ENCODE measurements at places on chromosomes 2 and 18.

GRCh38 chr18:37322492-37323035 is 243.0 kb downstream of the CELF4 start:
- peak; percentile 38 for DNase-seq

- DNase-seq = no peak
These were observed 178.0 kb downstream of the MTCL1 start for GRCh38 chr18:8883409-8883668.

GRCh38 chr2:233474308-233475160 is 92.0 kb downstream of the USP40 start:
- DNase-seq = no peak

GRCh38 chr2:160952464-160953254 is 207.6 kb upstream of the TANK start:
- DNase-seq = no peak

GRCh38 chr18:34153711-34154110 is 71.0 kb downstream of the NOL4 start:
- no peak for DNase-seq

- no peak for DNase-seq
These were observed 194.6 kb downstream of the GLI2 start for GRCh38 chr2:120930236-120930635.

- peak; percentile 94 for DNase-seq
These were observed 3.9 kb upstream of the SPRED2 start for GRCh38 chr2:65436169-65436823.

GRCh38 chr2:134348760-134349159 is 94.9 kb downstream of the MGAT5 start:
- DNase-seq = no peak

- DNase-seq = no peak
These were observed 106.5 kb upstream of the HS6ST1 start for GRCh38 chr2:128425216-128425615.

- DNase-seq = no peak
These were observed 52.4 kb downstream of the LPIN1 start for GRCh38 chr2:11798701-11799435.

GRCh38 chr2:9140645-9141044 is 66.0 kb upstream of the ASAP2 start:
- no peak for DNase-seq

- peak; percentile 20 for DNase-seq
These were observed 38.0 kb downstream of the ADNP2 start for GRCh38 chr18:80147037-80147417.

GRCh38 chr2:224982226-224982625 is 60.0 kb downstream of the DOCK10 start:
- no peak for DNase-seq

DNA sequence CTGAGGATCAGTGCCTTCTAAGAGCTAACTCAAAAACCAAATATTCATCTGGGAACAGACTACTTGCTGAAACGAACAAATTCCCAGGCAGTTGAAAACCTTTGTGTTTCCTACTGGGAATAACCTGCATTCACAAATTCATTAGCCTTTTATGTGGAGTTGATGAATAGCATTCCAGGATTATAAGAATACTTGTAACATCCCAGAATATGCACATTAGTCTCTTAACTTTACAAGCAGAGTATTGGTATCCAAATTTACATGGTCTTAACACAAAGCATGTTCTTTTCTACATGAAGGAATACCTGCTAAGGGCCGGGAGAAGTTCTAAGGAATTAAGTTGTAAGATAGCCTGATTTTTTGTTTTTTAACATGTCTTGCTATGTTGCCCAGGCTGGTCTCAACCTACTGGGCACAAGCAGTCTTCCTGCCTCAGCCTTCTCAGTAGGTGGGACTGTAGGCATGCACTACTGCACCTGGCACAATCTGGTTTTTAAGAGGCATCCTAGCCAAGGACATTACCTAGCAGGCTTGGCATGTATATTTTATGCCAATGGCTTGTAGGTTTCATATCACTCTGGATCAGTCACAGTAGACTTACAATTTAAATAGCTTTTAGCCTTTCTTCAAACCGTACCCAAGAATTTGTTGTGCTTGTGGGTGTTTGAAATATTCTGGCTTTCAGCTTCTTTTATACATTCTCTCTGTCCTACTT is 50.7 kb downstream of the MGAT5 start:
- DNase-seq = no peak

- no peak for DNase-seq
These were observed 319.8 kb upstream of the FIGN start for GRCh38 chr2:164055623-164056022.

GRCh38 chr18:3919396-3920061 is 469.6 kb downstream of the TGIF1 start:
- DNase-seq = peak; percentile 50

GRCh38 chr18:72468021-72468710 is 76.0 kb downstream of the CBLN2 start:
- DNase-seq = no peak

- no peak for DNase-seq
These were observed 39.0 kb downstream of the TPRKB start for GRCh38 chr2:73698101-73698500.

- DNase-seq = peak; percentile 43
These were observed 6.5 kb upstream of the KCNF1 start for GRCh38 chr2:10905006-10905861.

GRCh38 chr2:128290356-128290755 is 28.3 kb downstream of the HS6ST1 start:
- no peak for DNase-seq
